AG20443 (cell line): ENCODE measurements at places on chromosomes 6 and 20.
A peak's percentile ranks its signal among the peaks of the same experiment; 100 is the strongest.

DNA sequence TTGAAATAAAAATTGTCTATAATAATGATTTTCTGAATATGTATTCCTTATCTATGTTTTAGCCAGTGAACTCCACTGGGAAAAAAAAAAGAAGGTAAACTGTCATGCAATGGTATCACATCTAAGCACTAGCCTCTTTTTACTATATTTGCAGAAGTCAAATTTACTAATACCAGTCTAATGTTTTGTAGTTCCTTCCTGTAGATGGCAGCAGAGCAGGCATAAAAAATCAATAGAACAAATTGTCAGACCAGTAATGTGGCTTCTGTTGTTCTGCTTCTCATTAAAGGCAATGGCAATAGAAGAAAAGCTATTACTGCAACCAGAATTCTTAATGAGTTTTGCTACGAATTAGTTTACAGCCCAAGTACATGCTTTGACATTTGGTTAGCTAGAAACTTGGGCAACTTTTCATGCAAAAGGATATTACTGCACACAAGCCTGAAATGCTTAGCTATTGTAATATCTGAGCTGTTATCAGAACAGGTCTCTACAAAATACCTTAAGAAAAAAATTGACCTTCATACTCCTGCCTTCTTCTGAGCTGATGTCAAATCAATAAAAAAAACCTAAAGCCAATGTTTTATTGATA is 476.9 kb downstream of the KHDRBS2 start:
- peak; percentile 8 for DNase-seq

GRCh38 chr6:35435074-35435837 is 16.9 kb upstream of the FANCE start:
- DNase-seq: no peak

GRCh38 chr6:16800942-16801341 is 39.7 kb upstream of the ATXN1 start:
- DNase-seq: peak; percentile 31

GRCh38 chr6:90062667-90063066 is 168.4 kb downstream of the GJA10 start:
- no peak for DNase-seq

DNA sequence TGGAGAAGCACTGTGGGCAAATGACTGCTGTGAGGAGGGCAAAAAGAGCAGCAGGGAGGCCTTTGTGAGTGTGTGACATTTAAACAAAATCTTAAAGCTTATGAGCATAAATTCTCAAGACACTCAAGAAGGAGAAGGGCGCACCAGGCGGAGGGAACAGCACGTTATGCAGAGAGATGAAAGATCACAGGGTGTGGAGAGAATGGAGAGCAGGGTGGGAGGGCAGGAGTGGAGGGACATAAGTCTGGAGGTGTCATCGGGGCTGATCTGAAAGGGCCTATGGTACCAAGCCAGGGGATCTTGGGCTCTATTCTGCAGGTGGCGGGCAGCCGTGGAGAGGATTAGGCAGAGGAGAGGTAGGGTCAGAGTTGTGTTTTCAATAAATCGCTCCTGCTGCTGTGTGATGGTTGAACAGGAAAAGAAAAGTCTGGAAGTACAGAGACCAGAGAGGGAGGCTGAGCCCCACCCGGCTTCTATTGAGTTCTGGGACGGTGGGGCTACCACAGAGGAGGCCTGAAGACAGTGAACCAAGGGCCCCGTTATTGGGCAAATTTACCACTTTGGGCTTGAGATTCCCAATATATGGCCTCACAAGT is 24.3 kb upstream of the DLGAP4 start:
- DNase-seq: no peak

DNA sequence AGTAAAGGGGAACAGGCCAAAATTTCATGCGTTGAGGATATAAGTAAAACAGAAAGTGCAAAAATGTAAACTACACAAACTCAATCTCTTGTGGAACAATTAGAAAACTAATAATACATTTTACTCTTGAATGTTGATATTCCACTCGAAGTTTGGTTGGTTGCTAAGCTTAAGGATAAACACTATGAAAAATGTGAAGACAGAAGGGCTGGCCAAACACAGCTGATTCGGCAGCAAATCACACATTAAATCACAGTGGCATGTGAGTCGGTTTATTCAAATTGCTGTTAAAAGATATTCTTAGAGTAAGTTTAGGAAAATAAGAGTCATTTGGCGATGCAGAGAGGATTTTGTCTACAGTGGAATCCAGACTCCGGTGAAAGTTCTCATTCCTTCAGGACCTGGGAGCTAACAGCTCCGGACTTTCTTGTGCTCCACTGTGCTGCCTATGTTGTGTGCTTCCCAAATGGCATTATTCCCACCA is 1.4 kb upstream of the EPM2A start:
- peak; percentile 36 for DNase-seq

DNA sequence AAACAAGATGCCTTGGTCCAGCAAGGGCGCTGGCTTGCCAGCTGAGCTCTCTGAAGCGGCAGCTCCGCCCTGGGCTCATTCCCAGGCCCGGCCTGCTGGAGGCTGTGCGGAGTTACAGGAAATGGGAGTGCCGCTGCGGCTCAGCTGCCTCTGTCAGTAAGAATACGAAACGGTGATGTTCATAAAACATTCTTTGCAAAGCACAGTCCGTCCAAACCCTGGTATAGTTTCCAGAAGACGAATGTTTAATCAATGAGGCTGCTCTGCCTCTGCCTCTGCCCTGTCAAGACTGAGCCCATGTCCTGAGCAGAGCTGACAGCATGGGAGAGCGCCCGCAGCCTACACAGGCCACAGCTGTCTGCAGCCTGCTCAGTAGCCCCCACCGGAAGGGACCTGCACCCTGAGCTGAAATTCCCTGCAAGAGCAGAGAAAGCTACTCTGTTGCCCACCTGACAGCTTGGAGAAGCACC is 153.3 kb upstream of the SNX9 start:
- DNase-seq: peak; percentile 95

DNA sequence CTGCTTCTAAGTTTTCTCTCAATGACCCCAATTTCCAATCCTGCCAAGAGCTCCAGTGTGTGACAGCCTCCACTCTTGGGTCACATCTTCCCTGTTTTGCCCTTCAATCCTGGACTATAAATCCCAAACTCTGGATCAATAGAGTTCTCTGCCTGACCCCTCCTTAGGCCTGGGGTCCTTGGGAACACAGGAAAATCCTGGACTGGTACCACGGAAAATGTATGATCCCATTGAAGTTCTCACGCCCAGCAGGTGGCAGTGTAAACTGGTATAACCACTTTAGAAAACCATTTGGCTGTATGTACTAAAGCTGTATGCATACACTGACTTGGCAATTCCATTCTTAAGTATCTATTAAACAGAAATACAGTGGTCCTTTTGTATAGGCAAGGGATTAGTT is 98.0 kb downstream of the SNAP25 start:
- DNase-seq: no peak

- DNase-seq: no peak
Observed at GRCh38 chr20:46364670-46365486, 41.5 kb downstream of the ELMO2 start.

- no peak for DNase-seq
Observed at GRCh38 chr6:28357036-28357435, 7.3 kb downstream of the ZKSCAN3 start.

GRCh38 chr20:9407805-9408421 is 106.5 kb upstream of the LAMP5 start:
- peak; percentile 75 for DNase-seq

DNA sequence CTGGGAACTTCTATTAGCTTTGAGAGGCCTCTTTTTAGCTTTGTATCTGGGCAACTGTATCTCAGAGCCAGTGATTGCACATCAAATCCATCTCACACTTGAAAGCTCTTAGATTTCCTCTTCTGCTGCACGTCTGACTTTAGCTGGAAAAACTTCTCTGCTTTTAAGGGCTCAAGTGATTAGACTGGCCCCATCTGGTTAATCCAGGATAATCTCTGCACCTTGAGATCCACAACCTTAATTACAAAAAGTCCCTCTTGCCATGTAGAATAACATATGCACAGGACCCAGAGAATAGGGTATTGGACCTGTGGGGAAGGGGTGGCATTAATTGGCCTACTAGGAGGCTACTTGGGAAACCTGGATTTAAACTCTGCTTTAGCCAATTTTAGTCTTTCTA is 24.2 kb downstream of the KLHL31 start:
- DNase-seq: no peak

GRCh38 chr6:56790414-56790813 is 147.7 kb upstream of the DST start:
- DNase-seq: no peak

DNA sequence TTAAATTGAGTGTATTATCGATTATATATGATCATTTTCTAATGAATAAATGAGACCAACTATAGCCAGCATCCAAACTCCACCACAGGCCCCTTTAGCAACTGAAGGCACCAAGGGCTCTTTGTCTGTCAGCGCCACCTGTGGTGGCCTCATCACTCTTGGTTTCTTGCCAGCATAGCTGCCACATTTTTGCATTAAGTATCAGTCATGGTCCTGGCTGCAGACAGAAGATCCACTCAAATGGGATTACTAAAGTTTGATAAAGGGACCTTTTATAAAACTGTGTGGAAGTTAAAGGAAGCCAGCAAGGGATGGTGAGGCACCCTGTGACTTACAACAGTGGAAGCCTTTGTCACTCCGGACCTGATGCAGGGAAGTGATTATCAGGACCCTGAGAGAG is 162.9 kb downstream of the C6orf118 start:
- no peak for DNase-seq

GRCh38 chr6:143205131-143205535 is 144.4 kb downstream of the AIG1 start:
- no peak for DNase-seq

DNA sequence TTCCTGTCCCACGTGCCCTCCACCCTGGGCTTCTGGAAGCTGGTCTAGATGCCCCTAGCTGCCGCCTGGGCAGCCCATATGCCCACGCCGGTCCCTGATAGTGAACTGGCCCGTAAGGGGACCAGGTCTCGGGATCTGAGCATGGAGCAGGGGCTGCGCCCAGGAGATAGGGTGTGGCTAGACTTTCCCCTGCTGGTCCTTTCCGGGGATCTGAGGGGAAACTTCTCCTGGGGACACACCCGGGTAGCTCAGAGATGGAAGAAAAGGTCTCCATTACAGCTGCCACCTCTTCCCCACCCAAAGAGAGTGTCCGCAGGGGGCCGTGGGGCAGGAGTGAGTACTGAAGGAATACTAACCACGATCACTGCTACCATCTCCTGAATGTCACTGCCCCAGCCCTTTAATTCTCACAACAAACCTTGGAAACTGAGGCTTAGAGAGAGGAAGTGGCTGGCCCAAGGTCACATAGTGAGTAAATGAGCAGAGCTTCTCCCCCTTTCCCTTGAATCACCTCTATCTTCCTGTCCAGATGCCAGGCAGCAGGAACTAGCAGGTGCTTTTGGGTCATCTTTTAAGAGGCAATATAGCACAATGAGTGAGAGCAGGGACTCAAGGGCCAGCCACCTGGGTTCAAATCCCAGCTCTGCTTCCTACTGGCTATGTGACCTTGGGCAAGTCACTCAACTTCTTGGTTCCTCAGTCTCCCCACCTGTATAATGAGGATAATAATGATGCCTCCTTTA is 11.8 kb upstream of the CCN5 start:
- DNase-seq: no peak

DNA sequence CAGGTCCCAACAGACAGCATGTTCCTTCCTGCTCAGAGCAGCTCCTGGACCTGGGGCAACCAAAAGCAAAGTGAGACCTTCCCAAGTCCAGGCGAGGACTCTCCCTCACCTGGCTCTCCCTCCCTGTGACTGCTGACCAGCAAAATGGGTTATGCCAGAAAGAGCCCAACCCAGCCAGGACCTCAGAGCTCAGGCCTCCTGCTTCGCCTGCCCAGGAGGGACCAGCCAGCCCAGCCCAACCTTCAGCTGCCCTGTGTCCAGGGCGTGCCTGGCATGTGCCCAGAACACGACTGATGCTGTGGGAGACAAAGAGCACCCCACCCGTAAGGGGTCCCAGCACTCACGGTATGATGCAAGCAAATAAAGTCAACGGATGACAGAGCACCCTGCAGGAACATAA is 74.0 kb upstream of the CST7 start:
- DNase-seq: no peak

- peak; percentile 15 for DNase-seq
Observed at GRCh38 chr6:8029243-8029870, 34.8 kb downstream of the BLOC1S5 start.

GRCh38 chr20:53399083-53399482 is 194.6 kb downstream of the ZNF217 start:
- DNase-seq: no peak

GRCh38 chr20:23884136-23884770 is 4.7 kb upstream of the CST5 start:
- DNase-seq: no peak

DNA sequence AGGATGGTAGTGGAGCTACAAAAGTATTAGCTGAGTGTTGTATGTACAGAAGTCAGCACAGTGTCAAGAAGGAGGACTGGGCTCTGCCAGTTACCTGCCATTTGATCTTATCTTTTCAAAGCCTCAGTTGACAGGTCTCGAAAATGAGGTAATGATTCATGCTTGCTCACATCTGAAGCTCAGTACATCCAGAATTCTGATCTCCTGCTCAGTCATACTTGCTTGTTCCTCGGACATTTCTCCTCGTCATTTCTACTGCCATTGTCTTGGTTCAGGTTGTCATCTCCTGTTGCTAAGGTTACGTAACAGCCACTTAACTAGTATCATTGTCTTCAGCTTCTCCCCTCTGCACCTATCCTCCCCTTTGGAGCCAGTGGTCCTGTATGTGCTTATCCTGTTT is 89.5 kb downstream of the SLX4IP start:
- DNase-seq: no peak

DNA sequence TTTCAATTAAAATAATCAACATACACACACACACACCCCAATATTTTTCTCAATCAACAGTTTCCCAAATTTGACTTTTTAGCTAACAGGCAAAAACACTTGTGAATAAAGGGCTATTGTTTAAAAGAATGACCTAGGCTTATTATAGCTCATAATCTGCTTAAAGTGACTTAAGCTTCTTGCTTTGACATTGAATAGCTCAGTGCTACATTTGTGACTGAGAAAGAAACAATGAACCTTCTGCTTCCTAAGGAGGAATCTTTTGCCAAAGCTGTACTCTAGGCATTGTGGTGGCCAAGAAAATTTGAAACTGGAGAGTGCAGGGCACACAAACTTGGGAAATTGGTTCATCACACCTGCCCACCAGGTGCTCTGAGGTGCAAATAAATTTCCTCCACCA is 282.0 kb downstream of the SYNE1 start:
- DNase-seq: no peak

DNA sequence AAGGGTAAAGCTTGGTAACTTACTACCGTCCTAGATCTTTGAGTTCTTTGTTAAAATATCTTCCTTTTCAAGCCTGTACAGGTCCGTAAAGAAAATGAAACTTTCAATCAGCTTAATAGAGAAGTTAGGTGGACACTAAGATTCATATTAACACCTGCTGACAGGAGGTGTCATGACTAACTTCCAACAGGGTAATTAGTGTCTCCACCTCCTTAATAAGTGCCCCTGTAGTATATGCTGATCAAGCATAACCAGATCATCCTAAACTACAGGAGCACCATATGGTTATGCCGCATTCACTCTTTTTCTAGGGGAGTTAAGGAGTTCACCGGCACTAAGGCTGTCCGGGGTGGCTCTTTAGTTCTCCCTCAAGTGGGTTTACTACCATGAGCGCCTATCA is 23.9 kb upstream of the RALGAPA2 start:
- DNase-seq: no peak

- peak; percentile 46 for DNase-seq
Observed at GRCh38 chr6:125165256-125165655, 11.7 kb downstream of the TPD52L1 start.
